Right ventricle myocardium inferior (tissue), 1 donor: ENCODE measurements at places on chromosomes 4 and X. TPM values are rescaled to one million over a fixed set of nuclear protein-coding genes. Genes with fewer than 3 reads are reported as not detected.

PTCHD1 gene
- 0.05 TPM for total RNA-seq

GIMD1 gene
- not detected for total RNA-seq

DMP1 gene
- total RNA-seq: not detected

RNF150 gene
- total RNA-seq: 56.1 TPM

STAP1 gene
- total RNA-seq: not detected

GAK gene
- 29.3 TPM for total RNA-seq

CASK gene
- 16.6 TPM for total RNA-seq

GBA3 gene
- total RNA-seq: not detected

MAGEA11 gene
- not detected for total RNA-seq

DCX gene
- total RNA-seq: not detected

NKRF gene
- 4.2 TPM for total RNA-seq

- no peak for DNase-seq
Observed at GRCh38 chr4:10075158-10075863, 41.3 kb downstream of the WDR1 start.

GRCh38 chr4:139690419-139690818, 24.8 kb downstream of the MGST2 start:
- DNase-seq: no peak

- no peak for DNase-seq
Observed at GRCh38 chr4:62495032-62495431, 1294.9 kb downstream of the ADGRL3 start.

GRCh38 chr4:1451106-1451751, 45.0 kb upstream of the NKX1-1 start:
- DNase-seq: no peak

DNA sequence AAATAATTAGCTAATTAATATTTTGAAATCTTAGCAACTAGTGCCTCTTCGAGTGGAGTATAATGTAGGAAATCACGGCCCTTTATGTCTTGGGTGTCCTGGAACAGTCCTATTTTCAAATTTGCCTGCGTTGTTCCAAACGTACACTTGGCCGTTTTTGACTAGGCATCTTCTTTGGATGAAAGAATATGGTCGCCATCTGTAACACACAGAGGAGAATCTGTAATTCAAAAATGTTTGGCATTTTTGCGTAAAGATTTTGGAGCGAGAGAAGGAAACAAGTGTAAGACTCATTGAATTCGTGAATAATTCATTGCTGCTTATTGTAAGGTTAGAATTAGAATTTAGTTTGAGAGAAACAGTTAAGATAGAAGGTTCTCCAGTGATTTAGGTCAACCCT, 61.5 kb upstream of the CLCN4 start:
- DNase-seq: no peak

DNA sequence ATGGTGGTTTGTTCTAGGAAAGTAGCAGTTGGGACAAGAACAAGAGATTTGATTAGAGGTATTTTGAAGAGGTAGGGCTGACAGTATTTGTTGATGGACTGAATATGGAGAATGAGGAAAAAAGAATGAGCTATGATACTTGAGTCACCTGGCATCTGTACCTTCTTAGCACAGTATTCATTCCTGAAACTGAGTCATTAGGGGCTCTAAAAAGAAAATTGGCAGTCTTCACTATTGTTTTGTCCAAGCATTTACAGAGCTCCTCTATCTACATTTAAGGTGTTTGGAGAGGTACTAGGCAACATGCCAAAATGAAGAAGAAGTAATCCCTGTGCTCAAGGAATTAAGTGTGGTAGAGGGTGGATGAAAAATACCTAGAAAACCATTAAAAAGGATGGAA, 165.8 kb downstream of the SHROOM4 start:
- DNase-seq: no peak

DNA sequence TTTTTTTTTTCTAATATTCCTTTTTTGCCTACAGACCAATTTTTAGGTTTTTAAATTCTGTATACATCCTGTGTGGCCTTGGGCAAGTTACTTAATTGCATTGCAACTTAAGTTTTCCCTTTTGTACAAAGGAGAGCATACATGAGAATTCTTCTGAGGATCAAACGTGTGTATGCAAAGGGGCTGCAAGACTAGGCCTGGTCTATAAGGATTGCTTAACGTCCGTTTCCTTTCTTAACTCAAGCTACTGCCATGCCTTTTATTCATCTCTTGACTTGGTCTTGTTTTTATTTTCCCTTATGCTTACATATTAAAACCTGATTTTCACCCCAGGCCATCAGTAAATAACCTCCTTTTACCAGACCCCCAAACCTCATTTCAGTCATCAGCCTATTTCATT, 13.6 kb downstream of the RBPJ start:
- no peak for DNase-seq

- DNase-seq: no peak
Observed at GRCh38 chr4:120130786-120131185, 64.1 kb upstream of the MAD2L1 start.

DNA sequence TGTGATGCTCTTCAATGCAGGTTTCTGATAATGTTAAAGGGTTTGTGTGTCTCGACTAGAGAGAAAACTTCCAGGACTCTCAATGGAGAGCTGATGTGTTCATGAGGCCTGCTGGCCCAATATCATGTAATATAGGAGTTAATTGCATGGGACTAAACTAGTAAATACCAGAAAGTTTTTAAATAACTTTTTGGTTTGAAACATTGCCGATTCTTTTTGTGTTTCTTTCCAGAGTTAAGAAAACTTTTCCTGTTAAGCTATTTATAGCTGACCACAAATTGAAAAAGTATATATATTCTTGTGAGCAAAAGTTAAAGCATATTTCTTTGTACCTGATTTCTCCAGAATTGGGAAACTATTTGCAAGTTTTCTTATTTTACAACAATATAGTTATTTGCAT, 49.7 kb downstream of the FAM9B start:
- DNase-seq: no peak

- DNase-seq: no peak
Observed at GRCh38 chrX:11431786-11432185, 138.6 kb downstream of the AMELX start.

DNA sequence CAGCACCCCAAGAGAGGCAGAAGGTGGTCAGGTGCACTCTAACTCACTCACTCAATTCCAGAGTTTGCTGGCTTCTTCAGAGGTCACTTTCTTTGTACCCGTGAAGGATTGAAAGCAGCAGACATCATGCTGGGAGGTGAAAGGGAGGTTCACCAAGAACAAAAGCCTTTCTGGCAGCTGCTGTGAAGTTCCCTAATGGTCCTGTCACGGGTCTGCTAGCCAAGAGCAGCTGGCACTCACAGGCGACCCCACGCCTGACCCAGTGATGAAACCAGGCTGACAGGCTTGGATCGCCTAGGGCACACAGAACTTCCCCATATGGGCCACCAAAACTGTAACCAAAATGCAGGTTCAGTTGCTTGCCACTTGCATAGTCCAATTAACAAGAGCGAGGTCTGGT, 11.8 kb downstream of the NUDT11 start:
- no peak for DNase-seq

- no peak for DNase-seq
Observed at GRCh38 chrX:150546711-150547153, 21.7 kb upstream of the MTM1 start.

- DNase-seq: peak; percentile 73
Observed at GRCh38 chr4:38562751-38563198, 101.2 kb upstream of the KLF3 start.

DNA sequence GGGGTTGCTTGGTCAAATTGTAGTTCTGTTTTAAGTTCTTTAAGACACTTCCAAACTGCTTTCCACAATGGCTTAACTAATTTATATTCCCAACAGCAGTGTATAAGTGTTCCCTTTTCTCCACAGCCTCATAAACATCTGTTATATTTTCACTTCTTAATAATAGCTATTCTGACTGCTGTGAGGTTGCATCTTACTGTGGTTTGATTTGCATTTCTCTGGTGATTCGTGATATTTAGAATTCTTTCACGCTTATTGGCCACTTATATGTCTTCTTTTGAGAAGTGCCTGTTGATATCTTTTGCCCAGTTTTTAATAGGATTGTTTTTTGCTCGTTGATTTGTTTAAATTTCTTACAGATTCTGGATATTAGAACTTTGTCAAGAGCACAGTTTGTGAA, 278.6 kb upstream of the ITM2A start:
- no peak for DNase-seq

DNA sequence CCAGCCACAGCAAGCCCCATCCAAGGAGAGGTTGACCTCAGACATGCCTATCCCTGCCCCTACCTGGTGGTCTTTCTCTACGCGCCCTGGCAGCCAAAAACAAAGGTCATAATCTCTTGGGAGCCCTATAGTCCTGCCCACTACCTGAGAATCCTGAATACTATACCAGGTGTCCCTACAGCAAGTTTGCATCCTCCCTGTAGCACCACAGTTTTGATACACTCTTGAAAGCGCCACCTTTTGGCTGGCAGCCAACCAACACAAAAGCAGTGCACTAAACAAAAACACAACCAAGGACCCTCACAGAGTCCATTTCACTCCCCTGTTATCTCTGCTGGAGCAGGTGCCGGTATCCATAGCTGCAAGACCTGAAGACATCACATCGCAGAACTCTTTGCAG, 523.8 kb upstream of the CPEB2 start:
- DNase-seq: no peak

DNA sequence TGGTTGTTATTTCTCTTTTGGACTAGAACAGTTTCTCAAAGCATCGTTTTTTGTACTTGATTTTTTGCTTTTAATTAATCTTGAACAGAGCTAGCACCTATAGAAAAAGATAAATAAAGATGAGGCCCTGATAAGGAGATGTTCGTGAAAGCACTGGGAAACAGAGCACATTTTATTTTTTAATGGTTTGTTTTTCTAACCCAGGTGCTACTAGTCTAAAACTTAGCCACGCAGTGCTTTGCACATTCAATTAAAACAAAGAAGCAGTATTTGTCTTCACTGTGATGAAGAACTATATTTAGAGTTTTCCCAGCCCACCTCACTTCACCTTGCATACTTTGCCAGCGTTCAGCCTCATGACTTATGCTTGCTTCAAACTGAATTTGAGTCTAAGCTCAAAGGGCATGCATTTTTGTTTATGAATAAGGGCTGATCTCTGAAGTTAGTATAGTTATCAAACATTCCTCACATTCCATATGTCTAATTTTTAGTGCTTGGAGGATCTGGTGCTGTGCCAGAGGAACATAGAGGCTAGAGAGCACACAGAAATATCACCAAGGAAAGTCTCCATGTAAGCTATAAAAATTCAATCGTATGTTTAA, 76.7 kb downstream of the WWC2 start:
- DNase-seq: no peak

DNA sequence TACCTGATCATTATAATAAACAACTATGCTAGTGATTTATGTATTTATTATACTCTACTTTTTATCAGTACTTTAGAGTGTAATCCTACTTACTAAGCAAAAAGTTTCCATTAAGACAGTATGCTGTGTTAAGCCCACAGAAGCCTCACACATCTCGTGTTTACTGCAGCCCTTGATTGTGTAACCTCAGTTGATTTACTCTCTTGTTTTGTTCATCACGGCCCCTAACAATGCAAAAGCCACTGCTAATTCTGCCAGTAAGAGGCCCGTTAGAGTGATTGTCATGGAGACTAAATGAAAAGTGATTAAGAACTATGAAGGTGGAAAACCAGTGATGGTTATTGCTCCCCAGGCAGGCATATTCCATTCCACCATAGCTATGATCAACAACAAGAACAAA, 436.2 kb downstream of the SPOCK3 start:
- DNase-seq: no peak

GRCh38 chr4:109648266-109648996, 54.8 kb downstream of the CASP6 start:
- DNase-seq: no peak

GRCh38 chrX:153662266-153662665, 11.3 kb downstream of the PNCK start:
- peak; percentile 75 for DNase-seq

DNA sequence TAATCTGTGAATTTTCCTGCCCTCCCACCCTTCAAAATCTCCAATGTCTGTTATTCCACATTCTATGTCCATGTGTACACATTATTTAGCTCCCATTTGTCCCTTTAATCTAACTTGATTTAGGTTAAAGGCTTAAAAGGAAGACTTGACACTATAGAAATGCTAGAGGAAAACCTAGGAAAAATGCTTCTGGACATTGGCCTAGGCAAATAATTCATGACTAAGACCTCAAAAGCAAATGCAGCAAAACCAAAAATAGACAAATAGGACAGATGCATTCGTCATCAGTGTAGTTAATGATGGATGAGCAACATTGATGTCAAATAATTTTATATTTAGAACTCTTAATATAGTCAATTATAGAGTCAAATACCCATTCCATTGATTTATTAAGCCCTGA, 36.9 kb downstream of the INTU start:
- no peak for DNase-seq

GRCh38 chr4:21649391-21650090, 299.0 kb downstream of the KCNIP4 start:
- DNase-seq: no peak
